ENCODE measurements at places on chromosomes 2 and 18. TPM values are rescaled to one million over a fixed set of nuclear protein-coding genes. Genes with fewer than 3 reads are reported as not detected.

Gene SH2D6
- not detected for polyA plus RNA-seq

GRCh38 chr2:179447421-179447820 is 182.8 kb upstream of the SESTD1 start:
- no peaks in the 10 kb centered on the region for H3K4me1 ChIP-seq
- H3K27me3 ChIP-seq, result peaks cover 28% of the 10 kb centered on the region
- no peaks in the 10 kb centered on the region for H3K36me3 ChIP-seq
- H3K4me3 ChIP-seq, result no peak overlapping the region
- no peak overlapping the region for H3K27ac ChIP-seq

DNA sequence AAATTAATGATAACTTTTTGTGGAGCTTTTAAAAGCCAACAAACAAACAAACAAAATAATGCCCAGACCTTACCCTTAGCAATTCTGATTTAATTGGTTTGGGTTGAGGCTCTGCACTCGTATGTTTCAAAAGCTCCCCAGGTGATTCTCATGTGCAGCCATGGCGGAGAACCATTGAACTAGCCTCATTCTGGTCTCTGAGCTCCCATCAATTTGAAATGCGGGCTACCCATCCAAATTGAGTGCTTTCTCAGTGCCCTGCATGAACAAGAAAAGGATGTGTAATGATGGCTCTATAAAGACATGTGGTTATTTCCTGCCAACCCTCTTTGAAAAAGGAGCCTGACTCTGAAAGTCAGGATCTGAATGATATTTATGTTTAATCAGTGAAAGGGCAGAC is 8.2 kb downstream of the MXD1 start:
- DNase-seq, result no peak
- peaks cover 10% of the 10 kb centered on the region for H3K4me1 ChIP-seq
- no peaks in the 10 kb centered on the region for H3K27me3 ChIP-seq
- H3K36me3 ChIP-seq, result peaks cover 10% of the 10 kb centered on the region
- H3K27ac ChIP-seq, result no peak overlapping the region

DNA sequence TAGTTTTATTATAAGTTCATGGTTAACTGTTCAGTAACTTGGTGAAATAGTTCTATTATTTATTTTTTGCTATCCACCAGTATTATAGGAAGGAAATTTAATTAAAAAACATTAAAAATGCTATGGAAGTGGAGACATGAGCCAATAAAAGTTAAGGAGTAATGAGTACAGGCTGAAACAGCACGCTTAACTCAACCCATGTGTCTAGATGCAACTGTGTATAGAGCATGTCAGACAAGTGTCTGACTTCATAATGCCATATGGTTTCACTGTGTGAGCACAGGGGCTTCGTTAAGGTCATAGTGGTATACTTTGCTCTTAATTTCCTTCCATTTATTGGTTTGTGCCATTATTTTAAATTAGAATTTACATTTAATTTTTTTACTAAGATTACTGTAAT is 566.8 kb upstream of the NRP2 start:
- no peaks in the 10 kb centered on the region for H3K36me3 ChIP-seq
- no peaks in the 10 kb centered on the region for H3K4me1 ChIP-seq
- no peaks in the 10 kb centered on the region for H3K27me3 ChIP-seq
- H3K27ac ChIP-seq, result no peak overlapping the region

DNA sequence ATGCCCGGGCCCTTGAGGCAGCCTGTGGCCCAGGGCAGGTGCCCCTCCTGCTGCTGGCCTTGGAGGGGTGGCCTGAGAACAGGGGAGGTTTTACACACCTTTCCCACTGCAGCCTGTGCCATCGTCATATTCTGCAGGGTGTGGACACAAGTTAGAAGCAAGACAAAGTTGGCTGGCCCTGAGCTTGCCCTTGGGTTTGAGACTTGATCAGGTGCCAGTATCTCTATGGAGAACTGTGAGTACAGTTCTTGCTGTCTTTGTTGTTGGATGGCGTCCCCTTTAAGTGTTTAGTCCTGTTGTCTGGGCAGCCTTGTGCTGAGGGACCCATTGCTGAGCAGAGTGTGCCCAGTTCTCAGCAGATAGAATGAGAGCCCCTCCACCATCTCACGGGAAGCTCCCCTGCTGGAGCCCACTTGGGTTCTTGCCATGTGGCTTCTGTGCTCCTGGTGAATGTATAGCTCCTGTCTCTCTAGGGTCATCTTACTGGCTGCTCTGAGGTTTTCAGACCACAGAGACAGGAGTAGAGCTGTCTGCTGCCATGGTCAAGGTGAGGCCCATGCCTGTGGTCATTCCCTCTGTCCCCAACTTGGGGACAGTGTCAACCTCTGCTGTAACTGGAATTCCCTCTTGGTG is 115.9 kb downstream of the SH3RF3 start:
- no peak overlapping the region for H3K4me3 ChIP-seq
- no peak overlapping the region for H3K27ac ChIP-seq
- no peak for DNase-seq
- no peaks in the 10 kb centered on the region for H3K36me3 ChIP-seq
